ENCODE measurements at places on chromosomes 5 and 9.
A peak's percentile ranks its signal among the peaks of the same experiment; 100 is the strongest.

DNA sequence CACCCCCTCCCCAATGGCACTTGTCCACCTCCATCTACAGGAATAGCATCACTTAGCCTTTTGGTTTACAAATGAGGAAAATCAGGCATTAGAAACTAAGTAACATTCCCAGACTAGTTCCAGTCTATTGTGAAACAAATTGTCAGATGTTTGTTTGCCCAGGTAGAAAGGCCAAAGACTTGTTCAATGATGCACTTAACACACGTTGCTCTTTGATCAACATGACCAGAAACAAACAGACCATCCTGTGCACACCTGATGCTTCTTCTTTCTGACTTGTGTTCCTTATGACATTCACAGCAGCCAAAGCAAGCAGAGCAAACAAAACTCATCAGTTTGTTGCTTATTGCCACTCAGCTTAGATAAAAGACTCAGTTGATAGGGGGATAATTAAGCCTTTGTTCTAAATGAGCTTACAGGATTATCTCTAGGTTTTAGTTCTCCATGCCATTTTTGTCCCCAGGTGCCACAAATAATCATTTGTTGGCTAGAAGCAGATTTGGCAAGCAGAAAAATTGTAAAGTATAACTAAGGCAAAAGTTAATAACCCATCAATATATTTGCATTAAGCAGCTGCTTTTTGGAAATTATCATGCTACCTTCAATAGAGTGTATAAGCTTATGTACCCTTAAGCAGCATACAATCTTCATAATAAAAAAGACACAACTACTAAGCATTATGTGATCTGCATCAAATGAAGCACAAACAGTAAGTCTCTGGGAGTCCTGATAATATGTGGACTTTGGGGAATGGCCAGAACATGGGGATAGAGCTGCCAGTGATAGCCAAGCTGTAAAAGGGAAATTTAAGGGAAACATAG, 26.3 kb upstream of the FST start:
- DNase-seq, result no peak

DNA sequence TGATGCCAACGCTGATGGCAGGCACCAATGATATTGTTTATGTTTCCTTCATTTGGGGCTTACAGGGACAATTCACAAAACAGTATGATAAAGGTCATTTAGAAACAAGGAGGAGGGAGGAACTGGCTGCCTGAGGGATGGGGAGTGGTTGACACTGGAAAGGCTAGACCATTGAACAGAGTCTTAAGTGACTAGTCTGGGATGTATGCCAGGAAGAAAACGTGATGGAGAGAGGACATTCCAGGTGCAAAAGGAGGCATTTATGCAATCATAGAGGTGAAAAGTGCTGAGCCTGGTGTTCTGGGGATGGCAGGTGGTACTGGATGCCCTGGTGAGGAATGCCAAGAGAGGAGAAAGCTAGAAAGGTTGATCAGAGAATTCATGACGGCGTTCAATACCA, 153.4 kb downstream of the ZNF462 start:
- no peak for DNase-seq

- DNase-seq, result no peak
Observed at GRCh38 chr9:131888923-131889322, 149.0 kb upstream of the RAPGEF1 start.

GRCh38 chr5:38189081-38189504, 69.3 kb upstream of the EGFLAM start:
- no peak for DNase-seq

DNA sequence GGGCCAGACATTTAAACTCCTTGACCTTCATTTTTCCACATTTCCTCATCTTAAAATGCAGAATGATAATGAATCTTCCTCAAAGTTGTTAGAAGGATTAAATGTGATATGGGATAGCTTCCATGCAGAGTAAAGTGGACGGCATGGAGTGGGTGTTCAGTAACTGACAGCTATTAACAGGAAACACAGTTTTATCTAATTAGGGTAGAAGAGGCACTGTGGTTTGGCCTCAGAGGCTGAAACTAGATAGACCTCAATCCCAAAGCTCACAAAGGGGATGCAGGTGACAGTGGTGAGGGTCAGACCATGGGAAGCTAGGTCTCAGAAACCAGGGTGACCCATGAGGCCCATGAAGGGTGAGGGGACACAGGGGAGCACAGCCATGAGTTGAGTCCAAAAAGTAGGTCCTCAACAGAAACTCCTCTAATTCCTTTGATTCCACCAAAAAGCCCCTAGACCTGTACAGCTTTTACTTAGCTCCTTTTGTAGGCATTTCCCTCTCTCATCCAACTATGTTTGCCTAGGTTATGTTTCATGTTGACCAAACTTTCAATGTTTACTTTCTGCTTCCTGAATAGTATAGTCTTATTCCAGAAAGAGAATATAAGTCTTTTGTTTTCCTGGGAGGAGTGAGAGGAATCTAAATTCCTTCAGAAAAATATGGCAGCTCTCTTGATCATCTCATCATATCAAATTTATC, 27.9 kb upstream of the GLDC start:
- no peak for DNase-seq

DNA sequence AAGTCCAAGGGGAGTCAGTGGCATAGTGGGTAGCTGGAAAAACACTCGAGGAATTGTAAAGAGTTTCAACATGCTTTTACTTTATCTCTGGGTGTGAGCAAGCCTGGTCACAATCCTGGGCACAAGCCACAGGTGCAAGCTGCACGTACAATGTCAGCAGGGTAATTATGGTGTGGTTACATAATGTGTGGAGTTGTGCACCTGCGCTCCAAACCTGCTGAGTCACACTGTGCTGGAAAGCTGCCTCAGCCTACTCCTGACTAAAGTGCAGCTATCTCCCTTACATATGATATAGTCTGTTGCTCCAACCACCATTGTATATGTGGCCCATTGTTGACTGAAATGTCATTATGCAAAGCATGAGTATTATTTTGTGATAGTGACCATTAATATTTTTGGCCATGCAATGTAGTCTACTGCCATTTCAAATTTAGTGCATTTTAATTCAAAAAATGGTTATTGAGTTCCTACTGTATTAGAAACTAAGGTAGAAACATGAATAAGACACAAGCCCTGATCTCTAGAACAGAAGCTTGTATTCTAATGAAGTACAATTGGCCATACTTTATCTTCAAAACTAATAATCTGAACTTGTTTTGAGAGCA, 160.9 kb upstream of the SLC30A5 start:
- no peak for DNase-seq

DNA sequence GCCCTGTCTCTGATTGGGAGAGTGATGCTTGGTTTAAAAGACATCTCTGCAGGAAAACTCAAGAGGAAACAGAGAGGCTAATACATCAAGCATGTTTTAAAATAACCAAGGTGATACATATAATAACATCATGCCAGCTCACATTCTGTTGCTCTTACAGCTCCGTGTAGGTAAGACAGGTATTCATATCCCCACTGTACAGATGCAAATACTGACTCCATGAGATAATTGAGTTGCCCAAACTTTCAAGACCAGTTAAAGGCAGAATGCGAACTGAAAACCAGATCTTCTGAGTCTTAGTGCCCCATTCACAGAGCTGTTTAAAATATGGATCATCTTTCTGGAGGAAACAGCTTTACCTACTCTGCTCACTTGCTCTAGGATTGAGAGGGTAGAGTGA, 214.0 kb downstream of the PIK3R1 start:
- DNase-seq, result no peak

- no peak for DNase-seq
Observed at GRCh38 chr5:164708831-164709230, 1203.4 kb downstream of the MAT2B start.

GRCh38 chr5:139315056-139315615, 21.6 kb downstream of the MATR3 start:
- no peak for DNase-seq

DNA sequence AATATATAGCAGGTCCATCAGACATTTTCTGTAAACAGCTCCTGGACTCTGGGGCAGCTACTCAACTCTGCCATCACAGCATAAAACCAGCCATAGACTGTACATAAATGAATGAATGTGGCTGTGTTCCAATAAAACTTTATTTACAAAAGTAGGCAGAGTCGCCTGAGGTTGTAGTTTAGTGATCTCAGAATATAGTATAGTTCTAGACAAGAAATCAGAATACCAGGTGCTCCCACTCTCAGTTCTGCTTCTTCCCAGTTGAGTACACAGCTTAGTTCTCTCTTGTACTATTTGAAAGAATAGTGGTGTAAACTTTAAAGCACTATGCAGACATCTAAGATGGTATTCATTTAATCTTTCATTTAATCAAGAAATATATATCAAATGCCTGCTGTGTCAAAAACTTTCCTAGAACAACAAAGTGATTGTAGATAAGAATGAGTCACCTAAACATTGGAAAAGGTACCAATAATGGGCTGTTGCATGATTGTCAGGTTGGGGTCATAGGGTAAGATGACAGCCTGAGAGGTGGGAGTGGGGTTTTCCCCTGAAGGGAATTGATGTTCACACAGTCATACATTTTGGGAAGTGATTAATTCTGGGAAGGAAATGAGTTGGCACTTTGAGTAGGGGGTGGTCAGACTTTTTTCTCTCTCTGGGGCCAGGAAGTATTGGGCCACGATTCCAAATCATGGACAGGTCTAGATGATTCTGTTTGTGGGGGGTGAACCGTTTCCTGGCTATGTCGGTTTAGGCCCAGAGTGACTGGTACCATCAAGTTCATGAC, 37.0 kb downstream of the TNFSF8 start:
- DNase-seq, result peak; percentile 12

DNA sequence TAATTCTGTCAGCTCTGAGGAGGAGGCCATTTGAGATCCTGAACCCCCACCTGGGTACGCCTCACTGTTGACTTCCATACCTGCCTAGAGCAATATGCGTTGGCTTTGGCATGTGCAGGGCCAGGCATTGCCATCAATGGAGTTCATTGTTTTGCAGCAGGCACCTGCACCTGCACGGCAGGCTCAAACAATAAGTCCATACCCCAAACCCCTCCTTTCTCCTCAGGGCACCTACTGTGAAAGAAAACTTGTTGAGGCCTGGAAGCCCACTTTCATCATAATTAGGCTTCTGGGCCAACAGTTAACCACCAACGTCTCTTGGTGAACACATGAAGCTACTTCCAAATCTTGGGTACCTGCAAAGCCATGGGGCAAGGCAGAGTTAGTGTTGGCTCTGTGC, 238.7 kb downstream of the NFIB start:
- no peak for DNase-seq

DNA sequence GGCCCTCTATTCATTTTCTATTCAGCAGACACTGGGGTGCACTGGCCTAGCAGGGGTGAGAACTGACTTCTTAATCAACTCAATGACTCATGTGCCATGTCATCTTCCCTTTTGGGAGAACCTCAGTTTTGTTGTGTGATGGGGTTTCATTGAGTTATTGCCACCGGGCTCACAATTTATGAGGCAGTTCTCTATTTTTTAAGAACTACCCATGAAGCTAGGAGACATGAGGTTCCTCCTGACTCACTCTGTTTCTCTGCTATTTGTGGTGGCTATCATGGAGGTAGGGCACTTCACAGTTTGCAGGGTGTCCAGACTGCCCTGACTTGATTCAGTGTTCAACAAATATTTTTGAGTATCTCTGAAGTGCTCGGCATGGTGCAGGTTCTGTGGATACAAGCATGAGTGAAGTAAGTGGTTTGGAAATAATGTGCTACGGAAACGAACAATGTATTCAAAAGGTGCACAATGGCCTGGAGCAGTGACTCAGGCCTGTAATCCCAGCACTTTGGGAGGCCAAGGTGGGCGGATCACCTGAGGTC, 39.3 kb downstream of the SPARC start:
- peak; percentile 92 for DNase-seq

DNA sequence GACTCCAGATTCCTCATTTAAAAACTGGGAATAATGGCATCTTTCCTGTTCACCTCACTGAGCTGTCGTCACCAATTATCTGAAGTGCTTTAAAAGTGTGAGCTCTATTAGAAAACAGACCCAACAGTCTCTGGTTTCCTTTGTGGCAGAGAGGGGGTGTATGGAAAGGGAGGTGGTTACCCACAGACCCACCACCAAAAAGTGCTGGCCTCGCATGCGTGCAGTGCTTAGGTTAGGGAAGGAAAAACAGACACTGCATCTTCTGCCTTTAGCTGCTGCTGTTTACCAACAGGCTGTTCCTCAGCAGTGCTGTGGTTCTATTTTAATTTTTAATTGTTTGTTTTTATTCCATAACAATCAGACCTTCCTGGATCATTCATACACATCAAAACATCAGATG, 249.6 kb downstream of the PIK3R1 start:
- DNase-seq, result no peak

GRCh38 chr9:8224381-8224801, 424.8 kb upstream of the DMAC1 start:
- no peak for DNase-seq

DNA sequence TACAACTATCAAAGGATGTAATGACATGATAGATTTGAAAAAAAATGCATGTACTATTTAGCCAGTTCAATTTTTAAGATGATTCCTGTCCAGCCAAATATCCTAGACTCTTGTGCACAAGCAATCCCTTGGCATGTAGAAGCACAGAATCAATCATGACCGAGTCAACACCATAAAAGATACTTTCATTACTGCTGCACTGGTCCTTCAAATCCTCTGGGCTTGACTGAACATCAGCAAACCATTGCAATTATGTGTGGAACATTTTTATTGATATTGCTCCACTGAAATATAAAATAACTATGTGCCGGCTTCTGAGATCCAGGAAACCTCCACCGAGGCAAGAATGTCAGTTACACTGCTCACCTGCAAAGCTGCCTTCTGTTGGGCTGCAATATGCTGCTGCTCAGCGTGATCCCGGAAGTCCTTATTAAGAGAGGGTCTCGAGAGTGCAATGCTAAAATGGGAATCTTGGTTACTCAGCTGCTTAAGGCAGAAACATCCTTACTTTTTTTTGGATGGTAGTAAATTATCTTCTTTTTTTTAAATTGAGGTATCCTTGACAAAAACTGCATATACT, 28.7 kb downstream of the INIP start:
- DNase-seq, result no peak

DNA sequence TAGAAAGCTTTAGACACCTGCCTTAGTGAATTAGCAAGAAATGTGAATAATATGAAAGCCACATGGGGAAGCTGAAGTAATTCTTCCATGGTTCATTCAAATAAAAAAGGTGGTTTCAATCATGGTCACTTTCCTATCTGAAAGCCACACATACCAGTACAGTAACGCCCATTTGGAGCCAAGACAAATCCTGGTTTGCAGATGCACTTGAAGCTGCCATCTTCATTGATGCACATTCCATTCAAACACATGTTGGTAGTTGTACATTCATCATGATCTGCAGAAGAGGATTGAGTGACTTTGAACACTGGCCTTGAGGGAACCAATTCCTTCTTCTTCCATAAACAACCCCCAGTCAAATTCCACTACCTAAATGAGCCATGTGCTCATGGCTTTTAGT, 161.5 kb downstream of the FBN2 start:
- no peak for DNase-seq
